Activated CD4-positive, alpha-beta T cell treated with anti-CD3 and anti-CD28 coated beads for 4 hours (primary cell): ENCODE measurements at places on chromosomes 1 and 21.

GRCh38 chr1:8523666-8524206, 205.8 kb downstream of the SLC45A1 start:
- DNase-seq: no peak

DNA sequence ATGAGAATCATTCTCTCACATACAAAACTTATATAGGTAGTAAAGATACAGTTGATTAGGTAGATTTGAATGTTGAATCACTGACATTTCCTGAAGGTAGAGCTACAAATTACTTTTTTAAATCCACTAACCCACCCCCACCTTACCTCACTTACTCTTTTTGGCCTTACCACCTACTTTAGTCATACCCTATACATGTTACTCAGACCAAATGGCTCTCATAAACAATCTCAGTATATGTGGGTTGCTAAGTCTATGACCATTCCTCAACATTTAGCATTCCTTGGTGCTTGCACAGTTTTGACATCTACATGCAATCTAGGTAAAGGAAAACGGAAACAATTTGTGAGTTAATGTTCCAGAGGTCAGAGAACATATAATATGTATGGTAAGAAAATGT, 26.3 kb downstream of the SYDE2 start:
- no peak for DNase-seq

DNA sequence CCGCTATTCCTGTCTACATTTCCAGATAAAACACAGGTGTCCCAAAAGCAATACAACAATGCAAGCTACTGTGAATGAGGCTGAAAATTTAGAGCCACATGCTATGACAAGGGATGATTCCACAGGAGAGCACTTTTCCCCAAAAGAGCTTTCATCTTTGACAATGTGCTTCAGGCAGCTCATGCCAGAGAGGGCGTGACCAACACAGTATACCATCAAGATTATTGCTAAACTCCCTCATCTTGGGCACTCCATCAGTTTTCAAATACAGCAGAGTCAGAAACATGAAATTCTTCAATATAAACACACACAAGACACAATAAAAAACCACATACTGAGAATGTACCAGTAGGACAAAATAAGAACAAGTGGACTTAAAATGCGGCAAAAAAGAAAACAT, 6.7 kb downstream of the GON4L start:
- no peak for DNase-seq

DNA sequence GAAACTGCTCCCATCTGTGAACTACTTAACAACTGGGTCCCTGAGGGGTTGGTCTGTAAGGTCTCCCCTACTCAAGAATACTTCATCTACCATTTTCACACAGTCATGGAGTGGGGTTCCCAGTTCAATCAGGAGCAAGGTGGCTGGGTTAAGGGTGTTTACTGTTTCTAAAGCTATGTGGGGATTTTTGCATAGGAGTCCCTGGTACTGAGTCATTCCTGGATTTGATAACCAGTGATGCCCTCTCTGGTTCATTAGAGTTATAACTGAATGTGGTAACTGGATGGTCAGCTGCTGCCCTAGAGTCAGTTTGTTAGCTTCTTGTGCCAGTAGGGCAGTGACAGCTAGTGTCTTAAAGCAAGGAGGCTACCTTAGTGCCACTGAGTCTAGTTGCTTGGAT, 29.4 kb upstream of the KCNJ15 start:
- DNase-seq: no peak

GRCh38 chr21:45158491-45159423, 84.4 kb downstream of the ADARB1 start:
- no peak for DNase-seq
